ENCODE measurements at places on chromosomes 7 and 10.

DNA sequence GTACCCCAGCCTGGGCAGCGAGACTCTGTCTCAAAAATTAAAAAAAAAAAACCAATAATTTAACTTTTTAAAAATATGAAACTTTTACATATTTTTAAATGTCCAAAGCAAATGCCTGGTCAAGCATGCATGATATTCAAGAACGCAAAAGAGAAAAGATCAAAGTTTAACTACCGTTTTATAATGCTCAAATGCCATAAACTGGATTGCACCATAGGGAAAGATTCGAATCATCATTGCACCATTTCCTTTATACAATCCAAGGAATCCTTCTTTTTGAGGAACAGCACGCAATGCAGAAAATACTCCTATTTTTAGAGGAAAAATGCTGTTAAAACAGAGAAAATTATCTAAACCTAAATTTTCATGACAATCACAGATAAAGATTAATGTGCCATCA, 20.9 kb downstream of the SLC25A16 start:
- no peak for DNase-seq

GRCh38 chr10:86583983-86584382, 62.4 kb upstream of the WAPL start:
- DNase-seq = no peak

GRCh38 chr10:13707156-13707881, 120.6 kb downstream of the PRPF18 start:
- no peak for DNase-seq

DNA sequence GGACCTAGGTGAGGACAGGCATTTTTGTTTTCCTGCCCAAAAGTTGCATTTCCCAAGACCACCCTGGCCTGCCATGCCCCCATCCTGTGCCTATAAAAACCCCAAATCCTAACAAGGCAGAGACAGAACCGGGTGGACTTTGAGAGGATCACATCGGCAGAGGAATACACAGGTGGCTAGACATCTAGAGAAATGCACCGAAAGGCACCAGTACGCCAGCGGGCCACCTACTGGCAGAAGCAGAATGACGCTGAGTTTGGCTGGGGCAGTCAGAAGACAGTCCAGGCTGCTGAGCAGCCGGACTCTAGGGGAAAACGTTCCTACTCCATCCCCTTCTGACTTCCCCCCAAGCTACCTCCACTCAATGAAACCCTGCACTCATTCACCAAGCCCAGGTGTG, 2.8 kb downstream of the AKR1C4 start:
- DNase-seq = no peak

GRCh38 chr10:16440396-16441133, 3.8 kb downstream of the PTER start:
- DNase-seq = peak; percentile 23

Data from CD4-positive, alpha-beta T cell treated with Interleukin-4 for 4 hours (primary cell).